Dorsolateral prefrontal cortex (tissue), 122 donors: ENCODE measurements at places on chromosomes 1 and 21. TPM values are rescaled to one million over a fixed set of nuclear protein-coding genes. Genes with fewer than 3 reads are reported as not detected.

DNA sequence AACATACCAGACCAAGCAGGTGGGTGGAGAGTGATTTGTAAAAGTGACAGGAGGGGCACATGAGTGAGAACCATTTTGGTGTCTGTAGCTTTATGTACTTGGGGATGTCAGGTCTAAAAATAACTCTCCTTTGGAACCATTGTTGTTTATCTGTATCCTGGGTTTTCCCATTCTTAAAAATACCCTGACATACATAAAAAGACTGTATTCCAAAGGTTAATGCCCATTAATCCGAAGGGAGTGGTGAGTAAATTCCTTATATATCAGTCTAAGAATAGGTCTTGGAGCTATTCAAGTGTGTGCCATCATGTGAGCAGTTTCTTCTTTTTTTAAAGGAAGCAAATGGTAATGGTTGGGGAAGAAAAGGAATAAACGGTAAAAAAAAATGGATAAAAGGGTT lies 117.5 kb downstream of the TGFB2 start:
- no peak for DNase-seq

DNA sequence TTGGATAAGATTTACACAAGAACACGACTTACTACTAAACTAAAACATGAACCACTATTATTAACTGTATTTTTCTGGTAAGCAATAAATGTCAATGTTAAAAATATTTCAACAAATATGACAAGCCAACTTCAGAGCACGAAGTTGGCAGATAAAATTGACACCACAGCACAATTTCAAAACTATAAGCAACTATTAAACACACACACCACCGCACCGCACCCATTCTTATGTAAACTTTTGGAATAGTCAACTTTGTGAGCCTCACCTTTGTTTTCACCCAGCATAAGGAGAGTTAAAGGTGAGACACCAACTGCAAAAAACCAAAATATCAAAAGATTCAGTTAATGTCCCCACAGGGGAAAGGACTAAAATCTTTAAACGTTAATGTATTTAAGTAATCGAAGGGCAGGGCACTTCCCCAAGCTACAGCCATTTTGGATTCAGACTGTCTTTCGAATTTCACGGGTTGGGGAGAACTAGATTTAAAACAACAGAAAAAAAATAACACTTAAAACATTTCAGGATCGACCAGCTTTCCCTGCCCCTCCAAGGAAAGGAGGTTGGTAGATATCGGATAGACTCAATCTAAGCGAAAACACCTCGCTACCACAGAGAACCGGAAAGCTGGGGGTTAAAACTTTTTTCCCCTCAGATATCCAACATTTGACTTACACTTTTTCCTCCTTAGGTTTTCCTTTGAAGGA lies 872 bp downstream of the GPBP1L1 start:
- no peak for DNase-seq

GRCh38 chr21:43015906-43016540 lies 41.7 kb downstream of the PKNOX1 start:
- no peak for DNase-seq

DNA sequence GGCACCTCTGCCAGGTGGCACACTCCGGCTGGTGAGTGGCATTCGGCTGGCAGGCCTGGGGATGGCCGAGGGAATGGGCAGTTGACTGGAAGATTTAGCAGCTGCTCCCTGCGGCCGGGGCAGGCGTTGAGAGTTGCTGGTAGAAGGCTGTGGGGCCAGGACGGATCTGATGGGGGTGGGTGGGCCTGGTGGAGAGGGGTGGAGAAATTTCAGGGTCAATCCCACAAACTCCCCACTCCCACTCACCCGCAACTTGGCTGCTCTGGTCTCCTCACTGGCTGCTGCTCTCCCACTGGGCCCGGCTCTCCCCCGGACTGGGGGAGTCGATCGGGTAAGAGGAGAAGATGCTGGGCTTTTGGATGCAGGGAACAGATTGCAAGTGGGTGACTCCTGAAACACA lies 2.1 kb downstream of the PSRC1 start:
- no peak for DNase-seq

- no peak for DNase-seq
These were observed 112.7 kb upstream of the COA6 start for GRCh38 chr1:234260578-234260977.

The IL12RB2 gene
- total RNA-seq = 4.1 TPM

DNA sequence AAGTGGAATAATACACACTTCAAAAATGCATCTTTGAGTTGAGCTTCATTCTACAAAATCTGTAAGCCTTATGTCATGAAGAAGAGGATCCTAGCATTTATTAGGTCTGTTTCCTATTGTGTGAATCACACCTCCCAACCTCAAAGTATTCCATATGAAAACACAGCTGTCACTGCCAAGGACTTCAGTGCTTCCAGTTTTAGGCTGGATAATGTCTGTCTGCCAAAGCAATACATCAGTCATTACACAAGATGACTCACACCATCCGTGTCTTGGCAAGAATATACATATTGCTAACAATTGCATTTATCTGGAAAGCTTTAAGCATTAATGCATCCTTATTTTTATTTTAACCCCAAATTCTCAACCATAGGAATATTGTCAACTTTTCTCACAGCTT lies 125.7 kb upstream of the TMPRSS15 start:
- DNase-seq = no peak

The TTLL7 gene
- total RNA-seq = 308 TPM

DNA sequence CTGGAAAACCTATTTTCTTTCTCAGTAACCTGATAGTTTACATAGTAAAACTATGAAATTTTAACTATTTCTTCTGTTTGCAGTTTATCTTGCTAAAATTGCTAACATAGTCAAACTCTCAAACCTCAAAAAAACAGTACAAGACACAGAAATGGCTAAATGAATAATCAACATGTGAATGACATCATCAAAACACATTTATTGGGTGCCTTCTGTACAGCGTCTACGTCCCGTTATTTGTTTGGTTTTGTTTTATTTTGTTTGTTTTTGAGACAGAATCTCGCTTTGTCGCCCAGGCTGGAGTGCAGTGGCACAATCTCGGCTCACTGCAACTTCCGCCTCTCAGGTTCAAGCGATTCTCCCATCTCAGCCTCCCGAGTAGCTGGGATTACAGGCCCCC lies 11.2 kb downstream of the RBM34 start:
- DNase-seq = no peak

- no peak for DNase-seq
These were observed 24.1 kb downstream of the MROH9 start for GRCh38 chr1:170959385-170959784.

The RCSD1 gene
- total RNA-seq = 7.4 TPM

DNA sequence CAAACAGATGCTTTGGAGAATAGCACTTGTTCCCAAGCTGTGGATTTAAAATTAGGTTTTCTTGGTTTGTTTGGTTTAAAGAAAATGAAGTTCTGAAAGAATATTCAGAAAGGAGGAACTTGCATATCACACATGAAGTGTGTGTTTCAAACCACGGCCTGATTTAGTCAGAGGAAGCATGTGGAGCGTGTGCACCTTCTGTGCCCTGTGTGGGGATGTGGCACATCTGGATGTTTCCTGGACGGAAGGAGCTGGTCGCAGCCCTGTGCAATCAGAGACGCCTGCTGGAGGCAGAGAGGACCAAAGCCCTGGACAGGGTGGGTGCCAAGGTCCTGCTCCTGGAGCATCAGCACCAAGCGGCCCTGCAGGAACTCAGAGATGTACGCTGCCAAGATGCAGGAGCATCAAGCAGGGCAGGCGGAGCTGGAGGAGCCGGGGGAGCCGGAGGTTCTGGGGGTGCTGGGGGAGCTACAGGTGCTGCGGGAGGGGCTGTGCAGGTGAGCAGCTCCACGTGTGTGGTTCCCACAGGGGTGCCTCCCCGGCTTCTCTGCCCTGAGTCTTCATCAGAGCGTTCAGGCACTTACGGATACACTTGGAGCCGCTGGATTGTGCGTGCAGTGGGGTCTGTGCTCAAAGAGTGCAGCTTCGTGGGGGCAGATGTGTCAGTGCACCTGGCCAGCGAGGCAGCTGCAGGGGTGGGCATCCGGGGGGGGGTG lies 45.7 kb downstream of the PCNT start:
- DNase-seq = no peak

GRCh38 chr1:38942664-38943428 lies 1.2 kb upstream of the RHBDL2 start:
- no peak for DNase-seq

DNA sequence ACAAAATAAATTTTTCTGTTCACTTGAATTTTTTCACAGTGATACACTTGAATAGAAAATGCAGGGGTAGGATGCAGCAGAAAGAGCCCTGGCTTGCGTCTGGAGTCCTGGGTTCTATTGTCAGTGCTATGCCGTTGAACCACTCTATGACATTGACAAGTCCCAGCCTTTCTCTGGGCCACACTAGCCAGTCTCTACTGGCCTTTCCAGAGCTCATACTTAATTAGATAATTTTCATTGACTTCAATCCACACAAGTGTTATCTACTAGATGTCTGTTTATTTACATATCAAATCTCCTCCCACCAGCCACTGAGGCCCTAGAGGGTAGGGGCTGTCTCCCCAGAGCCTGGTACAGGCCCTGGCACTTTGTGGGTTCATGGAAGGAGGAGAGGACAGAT lies 15.5 kb upstream of the CELA3B start:
- DNase-seq = no peak

GRCh38 chr1:176183618-176184017 lies 23.5 kb downstream of the COP1 start:
- DNase-seq = no peak

DNA sequence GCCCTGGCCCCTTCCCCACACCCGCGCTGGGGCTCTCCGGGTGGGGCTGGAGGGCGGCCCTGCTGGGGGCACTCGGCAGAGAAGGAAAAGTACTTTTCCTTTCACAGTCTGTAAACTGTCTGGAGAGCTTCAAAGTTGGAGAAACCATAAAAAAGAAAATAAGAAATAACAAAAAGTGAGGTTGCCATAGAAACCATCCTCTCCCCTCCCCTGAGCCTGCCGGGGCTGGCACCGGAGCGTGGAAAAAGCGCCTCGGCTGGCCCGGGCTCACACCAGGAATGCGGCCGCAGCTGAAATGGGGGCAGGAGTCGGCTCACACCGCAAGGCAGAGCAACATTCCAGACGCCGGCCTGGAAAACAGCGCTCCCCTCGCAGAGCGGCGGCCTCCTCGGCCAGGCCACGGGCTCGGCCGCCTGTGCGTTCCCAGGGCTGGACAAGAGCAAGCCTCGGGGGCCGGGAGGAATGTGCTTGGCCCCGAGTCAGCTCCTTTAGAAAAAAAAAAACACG lies 69.2 kb downstream of the MORN1 start:
- DNase-seq = peak; percentile 66

GRCh38 chr1:165773324-165773965 lies 4.8 kb upstream of the TMCO1 start:
- no peak for DNase-seq

DNA sequence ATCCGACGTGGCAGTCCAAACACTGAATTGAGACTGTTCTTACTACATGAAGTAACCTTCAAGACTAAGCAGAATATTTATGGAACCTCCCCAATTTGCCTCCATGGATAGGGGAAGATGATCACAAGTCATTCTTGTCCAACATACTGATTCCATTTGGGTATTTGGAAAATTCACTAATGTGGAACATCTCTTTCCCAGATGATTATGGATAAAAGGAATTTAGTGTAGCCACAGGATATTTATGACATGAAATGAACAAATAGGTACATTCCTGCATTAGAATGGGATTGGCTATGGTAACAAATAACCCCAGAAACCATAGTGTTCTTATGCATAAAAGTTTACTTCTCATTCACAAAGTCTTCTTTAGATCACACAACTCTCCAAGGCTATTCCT lies 40.2 kb upstream of the SGIP1 start:
- DNase-seq = no peak

GRCh38 chr1:85585799-85586198 lies 5.2 kb downstream of the CCN1 start:
- DNase-seq = no peak

The LRRC71 gene
- not detected for total RNA-seq

DNA sequence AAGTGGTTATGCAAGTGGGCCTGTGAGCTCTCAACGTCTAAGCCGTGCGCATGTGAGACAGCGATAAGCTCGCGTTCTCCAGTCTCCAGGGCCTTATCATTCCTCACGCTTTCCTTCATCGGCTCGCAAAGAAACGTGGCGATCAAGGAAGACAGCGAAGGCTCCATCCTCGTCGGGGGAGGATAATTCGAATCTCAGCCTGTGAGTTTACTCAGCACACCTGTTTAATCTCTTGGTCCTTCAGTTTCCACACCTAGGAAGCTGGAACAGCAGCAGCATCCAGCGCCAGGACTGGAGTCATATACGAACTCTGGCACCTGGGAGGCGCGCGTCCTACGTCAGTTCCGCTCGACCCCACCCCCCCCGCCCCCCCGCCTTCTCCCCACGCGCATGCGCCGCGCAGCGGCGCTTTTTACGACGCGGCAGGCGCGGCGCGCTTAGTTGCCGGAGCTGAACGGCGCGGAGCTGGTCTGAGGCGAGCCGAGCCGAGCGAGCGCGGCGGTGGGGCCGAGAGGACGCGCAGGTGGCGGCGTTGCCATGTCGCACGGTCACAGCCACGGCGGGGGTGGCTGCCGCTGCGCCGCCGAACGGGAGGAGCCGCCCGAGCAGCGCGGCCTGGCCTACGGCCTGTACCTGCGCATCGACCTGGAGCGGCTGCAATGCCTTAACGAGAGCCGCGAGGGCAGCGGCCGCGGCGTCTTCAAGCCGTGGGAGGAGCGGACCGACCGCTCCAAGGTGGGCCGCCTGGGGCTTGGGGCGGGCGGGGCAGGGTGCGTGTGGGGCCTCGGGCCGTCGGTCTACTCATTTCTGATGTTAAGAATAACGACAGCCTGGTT lies at the start of gene PITHD1:
Gene PITHD1 (plus strand): TSS at position 440 of the 836 bp plus-strand sequence. CDS start 98 bp downstream, at position 538.
- DNase-seq = peak; percentile 71
